ENCODE measurements at places on chromosomes 11 and 22.

- no peak for DNase-seq
Measured at GRCh38 chr11:126202646-126203359, 8.6 kb downstream of the RPUSD4 start.

GRCh38 chr11:102719620-102720277 lies 5.0 kb downstream of the MMP8 start:
- DNase-seq, result no peak

DNA sequence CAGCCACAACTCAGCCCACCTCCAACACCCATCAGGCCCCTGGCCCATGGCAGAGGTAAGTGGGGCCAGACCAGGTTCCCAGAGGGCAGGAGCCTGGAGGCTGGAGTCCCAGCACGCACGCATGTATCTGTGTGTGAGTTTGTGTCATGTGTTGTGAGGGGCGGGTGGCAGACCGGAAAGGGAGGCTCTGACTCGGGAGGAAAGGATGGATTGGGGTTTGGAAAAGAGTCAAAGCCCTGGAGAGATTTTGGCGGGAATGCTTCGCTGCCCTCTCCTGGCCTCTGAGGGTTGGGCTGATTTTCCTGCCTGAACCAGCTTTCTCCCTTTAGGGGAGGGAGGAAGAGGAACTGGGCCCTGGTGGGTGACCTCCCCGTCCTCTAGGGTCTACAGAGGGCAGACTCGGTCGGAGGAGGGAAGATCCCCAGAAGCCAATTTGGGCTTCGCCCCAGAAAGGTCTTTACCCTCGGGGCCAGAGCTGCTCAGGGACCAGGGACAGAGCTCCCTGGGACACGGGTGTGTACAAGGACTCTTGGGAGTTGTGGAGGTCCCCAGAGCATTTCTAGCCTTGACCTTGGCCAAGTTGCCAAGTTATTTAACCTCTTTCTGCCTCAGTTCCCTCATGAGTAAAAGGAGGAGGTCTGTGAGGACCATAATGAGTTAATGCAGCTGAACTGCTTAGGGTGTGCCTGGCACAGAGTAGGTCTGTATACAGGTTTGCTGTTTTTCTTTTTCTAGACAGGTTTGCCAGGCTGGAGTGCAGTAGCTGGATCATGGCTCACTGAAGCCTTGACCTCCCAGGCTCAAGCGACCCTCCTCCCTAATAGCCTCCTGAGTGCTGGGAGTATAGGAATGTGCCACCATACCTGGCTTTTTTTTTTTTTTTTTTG lies 6.9 kb downstream of the C11orf68 start:
- DNase-seq, result peak; percentile 91

- peak; percentile 62 for DNase-seq
Measured at GRCh38 chr11:19392321-19392720, 151.6 kb upstream of the E2F8 start.

GRCh38 chr11:56705784-56706396 lies 7.0 kb downstream of the OR9G1 start:
- DNase-seq, result no peak

DNA sequence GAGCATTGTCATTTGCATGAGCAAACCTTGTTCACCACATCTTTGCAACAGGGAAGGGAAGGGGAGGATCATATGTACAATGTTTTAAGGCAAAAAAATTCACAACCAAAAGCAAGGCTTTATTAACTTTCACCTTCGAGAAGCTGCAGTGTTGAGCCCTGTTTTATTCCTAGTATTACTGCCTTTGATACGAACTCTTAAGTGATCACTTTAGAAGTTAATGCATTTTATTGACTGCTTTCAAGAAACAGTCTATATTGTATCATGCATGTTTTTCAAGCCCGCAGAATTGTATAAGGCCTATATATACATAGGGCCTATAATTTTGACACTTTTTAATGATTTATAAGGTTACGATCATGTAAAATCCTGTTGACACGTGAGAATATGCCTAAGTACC lies 117.5 kb upstream of the VPREB1 start:
- DNase-seq, result no peak

- no peak for DNase-seq
Measured at GRCh38 chr11:87754685-87755084, 420.6 kb downstream of the RAB38 start.

- no peak for DNase-seq
Measured at GRCh38 chr22:45069925-45070324, 60.1 kb upstream of the PHF21B start.

- peak; percentile 10 for DNase-seq
Measured at GRCh38 chr22:22940961-22941605, 53.5 kb downstream of the IGLL5 start.

DNA sequence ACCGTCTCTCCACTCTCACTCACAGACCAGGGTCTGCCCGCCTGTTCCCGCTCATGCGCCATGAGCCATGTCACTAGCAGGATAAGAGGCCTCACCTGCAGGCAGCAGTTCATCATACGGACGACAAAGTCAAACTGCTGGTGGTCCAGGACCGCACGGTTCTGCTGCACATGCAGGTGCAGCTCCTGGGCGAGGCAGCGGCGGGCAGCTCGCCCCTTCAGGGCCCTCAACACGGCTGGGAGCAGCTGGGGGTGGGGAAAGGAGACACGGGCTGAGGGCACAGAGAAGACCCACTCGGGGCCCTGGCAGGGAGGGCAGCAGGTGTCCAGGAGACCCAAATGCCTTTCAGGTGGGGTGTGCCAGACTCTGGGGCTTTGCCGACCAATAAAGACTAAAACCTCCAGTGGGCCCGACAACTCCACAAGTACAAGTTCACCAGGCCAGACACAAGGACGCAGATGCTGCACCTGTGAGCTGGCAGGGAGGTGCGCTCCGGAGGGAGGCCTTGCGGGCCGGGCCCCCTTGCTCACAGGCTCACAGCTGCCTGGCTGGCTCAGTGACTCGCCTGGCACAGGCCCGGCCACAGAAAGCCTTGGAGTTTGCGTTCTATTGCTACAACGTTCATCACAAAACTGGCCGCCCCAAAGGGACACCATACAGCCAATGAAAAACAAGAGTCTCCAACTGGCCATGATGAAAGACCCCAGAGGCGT lies 11.5 kb downstream of the SBF1 start:
- no peak for DNase-seq

GRCh38 chr11:69545976-69546617 lies 64.6 kb downstream of the LINC01488 start:
- no peak for DNase-seq
